ENCODE measurements at places on chromosomes 1 and 21.
A peak's percentile ranks its signal among the peaks of the same experiment; 100 is the strongest.

DNA sequence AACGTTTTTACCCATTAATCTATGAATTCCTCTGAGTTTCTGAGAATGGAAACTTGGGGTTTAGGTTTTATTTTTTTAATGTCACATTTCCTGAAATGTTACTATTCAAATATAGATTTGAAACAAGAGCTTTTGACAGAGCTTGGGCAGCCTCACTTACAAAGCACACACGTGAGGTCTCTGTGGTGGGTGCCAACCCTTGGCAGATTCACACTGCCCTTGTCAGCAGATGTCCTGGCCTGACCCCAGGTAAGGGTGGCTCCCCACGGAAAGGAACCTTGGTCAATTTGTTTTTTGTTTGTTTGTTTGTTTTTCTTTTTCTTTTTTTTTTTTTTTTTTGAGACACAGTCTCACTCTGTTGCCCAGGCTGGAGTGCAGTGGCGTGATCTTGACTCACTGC lies 53.5 kb downstream of the FAAP20 start:
- no peak for DNase-seq

DNA sequence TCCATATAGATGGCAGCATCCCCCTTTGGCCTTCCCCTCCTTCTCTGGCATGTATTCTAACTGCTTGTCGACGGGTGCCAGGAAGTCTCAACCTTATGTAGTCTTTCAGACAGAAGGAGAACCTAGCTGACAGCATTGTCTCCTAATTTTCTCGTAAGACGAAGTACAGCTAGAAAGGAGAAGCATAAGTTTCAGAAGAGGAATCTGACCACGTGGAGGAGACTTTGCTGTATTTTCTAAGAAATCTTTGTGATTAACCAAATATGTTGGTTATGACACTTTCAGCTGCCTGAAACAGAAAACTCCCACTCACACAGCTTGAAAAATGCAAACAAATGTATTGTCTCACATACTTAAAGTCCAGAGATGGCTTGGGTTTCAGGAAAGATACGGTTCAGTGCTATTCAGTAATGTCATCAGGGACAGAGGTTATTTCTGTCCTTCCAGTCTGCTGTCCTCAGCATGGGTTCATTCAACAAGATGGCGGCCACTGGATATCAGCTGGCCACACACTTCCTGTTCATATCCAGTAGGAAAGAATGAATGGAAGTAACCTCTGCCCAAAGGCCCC lies 109.5 kb upstream of the ZNF648 start:
- no peak for DNase-seq

GRCh38 chr1:161214369-161214768 lies 726 bp upstream of the FCER1G start:
- DNase-seq, result no peak

DNA sequence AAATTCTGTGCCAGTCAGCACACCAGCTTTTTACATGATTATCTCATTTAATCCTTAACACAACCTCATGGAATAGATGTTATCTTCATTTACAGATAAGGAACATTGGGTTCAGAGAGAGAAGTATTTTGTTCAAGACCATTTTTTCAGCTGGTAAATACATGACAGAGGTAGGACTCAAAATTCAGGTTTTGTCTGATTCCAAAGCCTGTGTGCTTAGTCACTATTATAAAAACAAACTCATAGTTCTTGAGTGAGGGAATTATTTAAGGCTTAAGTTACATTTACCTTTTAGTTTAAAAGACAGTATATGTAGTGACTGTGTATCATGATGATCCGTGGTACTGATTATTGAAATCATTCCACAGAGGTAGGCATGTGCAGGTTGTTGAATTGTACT lies 125.2 kb downstream of the MAGI3 start:
- no peak for DNase-seq

DNA sequence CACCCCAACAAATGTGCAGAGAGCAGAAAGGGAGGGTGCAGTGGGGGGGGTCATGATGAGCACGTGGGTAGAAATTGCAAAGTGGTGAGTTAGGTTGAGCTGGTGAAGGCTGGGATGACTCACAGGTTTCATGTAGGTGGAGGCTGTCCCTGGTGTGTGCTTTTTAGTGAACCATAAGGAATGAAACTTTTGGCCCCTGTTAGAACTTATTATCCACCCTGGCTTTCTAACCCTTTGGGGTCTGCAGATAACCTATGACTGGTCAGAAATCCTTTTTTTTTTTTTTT lies 46.9 kb downstream of the DOP1B start:
- DNase-seq, result no peak

DNA sequence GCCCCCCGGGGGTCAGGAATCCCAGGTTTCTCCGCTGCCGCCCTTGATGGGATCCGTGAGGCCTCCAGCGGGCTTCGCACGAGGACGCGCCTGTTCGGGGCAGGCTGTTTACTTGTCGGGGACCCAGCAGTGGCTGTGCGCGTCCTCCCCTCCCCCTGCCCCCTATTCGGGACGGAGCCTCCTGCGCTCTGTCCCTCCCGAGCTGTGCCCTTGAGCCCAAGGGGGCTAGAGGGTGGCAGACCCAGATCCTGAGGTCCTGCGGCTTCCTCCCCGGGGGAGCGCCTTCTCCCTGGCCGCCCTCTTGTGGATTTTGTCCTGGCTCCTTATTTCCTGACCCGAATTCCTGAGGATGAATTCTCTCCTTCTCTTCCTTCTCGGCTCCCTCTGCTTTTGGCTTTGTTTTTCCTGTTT lies 38.4 kb downstream of the PIK3CD start:
- peak; percentile 16 for DNase-seq

- DNase-seq, result peak; percentile 56
These were observed at the start of the genes AMPD2 and GNAT2 for GRCh38 chr1:109619576-109620400. Gene AMPD2 (plus strand): TSS chr1:109619837. CDS start chr1:109621176, 1,339 bp downstream. Gene GNAT2 (minus strand): TSS chr1:109619616. CDS start chr1:109612870, 6,746 bp downstream.

DNA sequence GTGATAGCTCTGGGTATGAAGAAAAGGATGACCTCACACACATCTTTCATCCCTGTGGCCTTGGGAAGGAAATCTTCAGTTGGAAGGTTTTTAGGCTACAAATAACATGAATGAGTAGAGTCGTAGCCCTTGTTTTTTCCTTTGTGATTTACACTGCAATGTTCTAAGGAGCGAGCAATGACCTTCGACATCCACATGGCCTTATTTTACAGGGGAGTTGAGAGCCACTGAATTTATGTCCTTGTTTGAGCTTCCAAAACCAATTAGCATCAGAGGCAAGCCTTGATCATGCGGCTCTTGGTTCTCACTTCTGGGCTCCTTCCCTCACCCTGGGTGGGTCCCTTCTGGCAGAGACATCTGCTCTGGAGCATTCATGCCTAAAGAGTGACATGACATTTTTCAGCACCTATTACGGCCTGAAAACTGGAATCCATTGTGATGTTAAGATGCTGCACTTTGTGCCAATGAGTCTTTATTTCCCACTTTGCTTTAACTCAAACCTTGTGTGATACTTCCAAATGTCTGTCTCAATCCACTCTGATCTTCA lies 70.5 kb upstream of the RUNX1 start:
- no peak for DNase-seq

DNA sequence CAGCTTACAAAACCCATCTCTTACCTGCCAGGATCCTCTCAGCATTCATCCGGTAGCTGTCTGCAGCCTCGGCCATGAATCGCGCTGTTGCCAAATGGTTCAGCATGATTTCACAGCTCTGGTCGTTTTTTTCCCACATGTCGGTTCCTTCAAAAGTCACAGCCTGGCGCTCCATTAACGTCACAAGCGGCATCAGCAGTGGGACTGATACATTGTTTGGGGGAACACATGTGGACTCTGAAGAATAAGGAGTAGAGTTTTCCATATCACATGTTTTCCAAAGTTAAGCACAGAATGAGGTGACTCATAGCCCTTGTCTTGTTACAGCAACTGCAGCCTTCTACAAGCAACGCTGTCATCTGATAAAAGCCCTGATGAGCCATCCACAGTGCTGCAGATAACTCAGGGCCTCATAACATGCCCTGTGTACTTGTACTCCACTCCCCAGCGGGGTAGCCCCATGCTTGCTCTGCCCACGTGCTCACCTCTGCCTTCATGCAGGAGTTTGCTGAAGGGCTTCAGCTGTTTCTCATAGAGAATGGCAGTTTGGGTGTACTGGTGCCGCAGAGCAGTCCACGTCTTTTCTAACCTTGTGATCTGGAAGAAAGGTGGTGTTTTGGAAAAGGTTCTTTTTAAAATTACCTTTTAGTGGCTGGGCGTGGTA lies 114.2 kb downstream of the BCAR3 start:
- DNase-seq, result no peak

- no peak for DNase-seq
These were observed 963 bp upstream of the CYP4B1 start for GRCh38 chr1:46797696-46798470.

DNA sequence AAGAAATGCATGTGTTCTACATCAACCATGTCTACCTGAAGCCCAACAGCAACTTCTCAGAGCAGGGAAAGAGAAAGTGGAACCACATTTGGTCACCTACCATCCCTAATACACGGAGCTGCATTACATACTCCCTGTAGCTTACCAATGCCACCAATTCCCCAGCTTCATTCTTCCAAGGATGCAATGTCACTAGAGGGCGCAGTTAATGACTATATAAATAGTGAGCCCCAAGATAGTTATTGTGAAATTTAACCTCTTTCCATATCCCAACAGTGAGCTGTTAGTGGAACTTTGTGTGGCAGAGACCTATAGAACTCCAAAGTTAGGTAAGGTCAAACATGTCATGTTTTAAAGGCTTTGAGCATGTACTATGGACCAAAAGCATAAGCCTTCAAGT lies 618.3 kb downstream of the SMYD3 start:
- no peak for DNase-seq

DNA sequence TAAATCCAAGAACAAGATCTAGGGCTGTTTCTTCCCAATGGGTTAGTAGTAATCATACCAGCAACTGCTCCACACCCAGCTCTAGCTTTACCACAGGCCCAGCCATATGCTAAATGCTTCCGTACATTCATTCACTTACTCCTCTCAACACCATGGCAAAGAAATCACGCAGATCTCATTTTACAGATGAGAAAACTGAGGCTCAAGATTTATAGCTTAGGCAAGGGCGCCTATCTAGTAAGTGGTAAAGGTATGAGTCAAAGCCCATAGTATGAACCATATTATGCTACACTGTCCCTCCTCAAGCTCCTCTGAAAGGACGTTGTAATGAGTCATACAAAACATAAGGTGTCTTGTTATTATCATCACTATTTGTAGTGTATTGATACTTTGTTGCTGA lies 82.2 kb downstream of the NIBAN1 start:
- no peak for DNase-seq

DNA sequence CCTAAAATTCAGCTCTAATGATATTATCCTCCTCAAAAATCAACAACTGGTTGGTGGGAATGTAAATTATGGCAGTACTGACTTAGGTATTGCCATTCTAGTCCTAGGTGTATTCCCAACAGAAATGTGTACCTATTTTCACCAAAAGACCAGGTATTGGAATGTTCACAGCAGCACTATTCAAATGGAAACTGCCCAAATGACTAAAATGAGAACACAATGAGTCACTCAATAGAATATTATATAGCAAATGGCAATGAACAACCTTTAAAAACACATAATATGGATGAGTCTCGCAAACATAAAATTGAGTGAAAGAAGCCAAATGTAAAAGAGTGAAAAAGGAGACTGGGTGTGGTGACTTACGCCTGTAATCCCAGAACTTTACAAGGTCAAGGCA lies 44.9 kb downstream of the GADD45A start:
- DNase-seq, result no peak

- no peak for DNase-seq
These were observed 132.2 kb downstream of the ITSN1 start for GRCh38 chr21:33774551-33774950.

- no peak for DNase-seq
These were observed 120.7 kb upstream of the TMPRSS15 start for GRCh38 chr21:18524097-18524880.

DNA sequence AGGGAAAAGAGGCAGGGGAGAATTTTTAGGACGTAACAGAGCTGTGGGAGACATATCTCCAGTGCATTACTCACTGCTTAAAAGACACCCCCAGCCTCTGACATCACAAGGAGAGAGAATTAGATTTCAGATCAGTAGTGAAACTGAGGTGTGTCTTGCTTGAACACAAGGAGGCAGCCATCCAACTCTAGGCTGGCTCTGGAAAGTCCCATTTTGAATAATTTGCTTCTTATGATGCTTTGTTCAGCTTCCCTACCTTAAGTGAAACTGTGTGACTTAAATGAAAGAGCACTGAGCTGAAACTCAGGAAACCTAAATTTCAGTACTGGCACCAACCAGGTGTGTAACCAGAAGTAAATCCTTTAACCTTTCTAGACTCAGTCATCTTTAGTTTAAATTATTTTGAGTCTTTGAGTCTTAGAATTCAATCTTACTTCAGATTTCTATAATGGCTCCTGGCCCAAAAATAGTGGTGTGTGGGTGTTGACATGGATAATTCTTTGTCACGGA lies 251.6 kb upstream of the SGIP1 start:
- DNase-seq, result peak; percentile 17

DNA sequence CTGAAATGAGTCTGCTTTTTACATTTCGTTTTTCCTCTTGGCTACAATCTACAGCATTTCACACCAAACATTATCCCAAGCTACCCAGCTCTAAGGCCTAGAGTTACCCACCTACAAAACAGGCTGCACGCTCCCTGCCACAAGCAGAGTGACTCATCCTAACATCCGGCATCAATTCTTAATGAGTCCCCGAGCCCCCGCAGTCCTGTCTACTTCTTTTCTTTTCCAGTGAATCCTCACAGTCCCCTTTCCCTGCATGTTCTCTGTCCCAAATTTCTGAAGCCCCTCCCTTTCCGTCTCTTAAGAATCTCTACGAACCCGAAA lies 650 bp downstream of the PCNX2 start:
- DNase-seq, result peak; percentile 49

DNA sequence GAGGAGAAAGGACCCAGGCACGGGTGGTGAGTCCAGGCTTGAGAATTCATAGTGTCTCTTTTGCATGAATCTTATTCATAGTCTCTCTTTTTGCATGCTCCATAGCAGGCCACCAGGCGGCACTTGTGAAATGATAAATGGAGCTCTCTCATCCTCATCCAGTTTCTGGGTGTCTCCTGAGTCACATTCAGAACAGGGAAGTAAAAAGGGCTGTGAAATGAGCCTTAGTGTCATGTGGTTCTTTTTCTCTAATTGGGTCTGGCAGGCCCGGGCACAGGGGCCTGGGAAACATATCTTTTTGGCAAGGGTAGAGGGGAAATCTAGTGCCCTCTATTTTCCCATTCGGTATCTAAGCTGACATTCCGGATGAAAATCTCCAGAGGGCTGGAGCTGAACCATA lies 19.1 kb upstream of the NCF2 start:
- no peak for DNase-seq

- no peak for DNase-seq
These were observed 209.8 kb downstream of the PTPRC start for GRCh38 chr1:198848649-198849048.

DNA sequence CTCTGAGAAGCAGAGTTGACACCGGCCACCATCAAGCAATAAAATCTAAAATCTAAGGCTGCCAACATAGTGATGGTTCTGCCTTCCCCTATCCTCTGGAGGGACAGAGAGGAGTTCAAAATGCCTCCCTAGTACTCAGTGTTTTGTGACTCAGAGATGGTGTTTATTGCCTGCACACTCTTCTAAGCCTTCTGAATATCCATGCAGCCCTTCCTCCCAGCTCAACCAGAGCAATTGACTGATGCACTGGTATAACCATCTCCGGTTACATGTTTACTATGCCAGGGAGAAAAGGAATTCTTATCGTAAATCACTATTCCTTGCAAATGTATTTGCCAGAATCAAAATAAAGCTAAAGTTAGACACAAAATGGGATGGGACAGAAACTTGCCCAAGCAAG lies 132.9 kb upstream of the RAB4A start:
- no peak for DNase-seq

All from CD4-positive, alpha-beta T cell (primary cell).